ENCODE measurements at places on chromosomes 5 and 9.
A peak's percentile ranks its signal among the peaks of the same experiment; 100 is the strongest.

DNA sequence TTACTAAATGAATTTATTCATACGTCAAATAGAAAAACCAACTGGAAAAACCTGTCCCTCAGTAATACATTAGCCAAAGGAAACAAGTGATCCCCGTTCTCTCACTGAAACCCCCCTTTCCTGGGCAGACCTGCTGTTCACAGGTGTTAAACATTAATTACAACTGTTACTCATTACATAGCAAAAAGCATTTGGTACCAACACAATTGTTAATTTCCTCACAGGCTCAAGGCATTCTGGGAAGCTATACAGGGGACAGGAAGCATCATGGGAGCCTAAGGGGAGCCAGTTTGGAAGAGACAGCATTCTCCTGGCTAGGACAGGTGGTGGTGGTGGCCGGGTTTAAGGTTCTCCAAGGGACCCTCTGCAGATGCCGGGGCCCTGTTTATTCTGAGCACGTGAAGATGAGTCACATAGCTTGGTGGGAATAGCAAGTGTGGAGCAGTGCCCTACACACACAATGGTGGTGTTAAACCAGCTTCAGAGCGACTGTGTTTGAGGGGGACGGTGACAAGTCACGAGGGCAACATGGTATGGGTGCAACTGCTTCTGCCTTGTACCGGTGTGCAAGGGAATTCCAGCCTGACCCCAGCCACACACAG, 62.6 kb upstream of the SLC25A51 start:
- DNase-seq, result no peak

- DNase-seq, result no peak
Measured at GRCh38 chr5:74618106-74618505, 22.4 kb downstream of the ENC1 start.

DNA sequence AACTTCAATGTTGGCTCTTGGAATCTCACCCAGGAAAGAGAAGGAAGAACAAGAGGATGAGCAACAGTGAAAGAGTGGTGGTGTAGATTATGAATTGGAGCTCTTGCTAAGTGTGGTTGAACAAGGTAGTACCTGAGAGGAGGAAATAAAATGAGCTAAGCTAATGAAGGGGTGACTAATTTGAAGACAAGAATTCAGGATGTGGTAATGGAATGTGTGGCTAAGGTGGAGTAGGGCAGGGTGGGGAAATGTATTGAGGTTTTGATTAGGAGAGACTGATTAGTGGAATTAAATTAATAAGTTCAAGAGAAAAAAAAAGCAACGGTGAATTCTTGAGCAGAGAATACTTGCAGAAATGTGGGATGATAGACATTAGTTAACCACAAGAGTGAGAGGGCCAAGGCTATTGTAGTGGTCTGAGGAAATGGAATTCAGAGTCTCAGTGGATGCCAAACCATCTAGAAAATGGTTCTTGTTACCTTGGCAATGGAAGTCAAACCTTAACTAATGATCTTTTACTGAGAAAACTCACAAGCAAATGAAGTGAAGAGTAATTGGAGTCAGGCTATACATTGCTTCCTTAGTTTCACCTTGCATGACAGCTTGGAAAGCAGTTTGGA, 648.3 kb upstream of the ZNF608 start:
- DNase-seq, result no peak

DNA sequence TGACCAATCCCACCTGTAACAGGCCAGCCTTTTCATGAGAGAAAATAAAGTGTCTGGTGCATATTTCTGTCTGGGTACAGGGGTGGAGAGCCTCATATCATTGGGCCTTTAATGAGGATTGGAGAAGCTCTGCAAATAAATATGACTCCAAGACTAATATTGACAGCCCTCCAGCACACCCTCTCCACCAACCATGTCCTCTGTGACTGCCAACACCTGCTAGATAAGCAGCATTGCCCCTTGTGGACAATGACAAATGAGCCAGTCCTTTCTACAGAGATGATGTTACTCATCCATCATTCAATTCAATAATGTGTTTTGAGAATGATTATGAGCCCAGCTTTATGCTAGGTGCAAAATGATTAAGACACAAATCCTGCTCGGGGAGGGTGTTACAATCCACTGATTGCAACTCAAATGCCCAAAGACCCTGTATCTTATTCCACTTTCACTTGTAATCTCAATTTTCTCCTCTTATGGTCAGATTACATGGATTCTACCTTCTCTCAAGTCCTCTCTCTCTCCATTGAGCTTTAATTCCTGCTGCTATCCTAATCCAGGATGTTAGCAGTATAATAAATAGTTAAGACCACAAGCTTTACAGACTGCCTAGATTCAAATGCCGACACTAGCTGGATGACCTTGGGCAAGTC, 2.1 kb upstream of the GFRA3 start:
- DNase-seq, result no peak

DNA sequence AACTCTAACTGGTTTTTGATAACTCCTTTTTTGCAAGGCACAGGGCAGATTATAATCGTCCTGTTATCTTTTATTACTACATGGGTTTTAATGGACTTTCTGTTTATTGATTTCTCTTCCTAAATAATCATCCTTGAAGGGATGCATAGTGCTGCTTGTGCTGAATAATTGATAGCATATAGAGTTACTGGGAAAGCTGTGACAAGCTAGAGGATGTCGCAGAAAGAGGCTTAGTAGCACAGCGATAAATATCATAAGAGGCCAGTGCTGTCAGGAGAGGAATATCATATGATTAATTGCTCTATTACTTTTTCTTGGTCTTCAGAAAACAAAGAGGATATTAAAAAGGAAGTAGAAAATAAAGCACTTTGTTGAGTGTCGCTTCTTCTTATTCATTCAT, 1007.1 kb upstream of the ACO1 start:
- no peak for DNase-seq

- no peak for DNase-seq
Measured at GRCh38 chr5:168939156-168939800, 360.1 kb upstream of the PANK3 start.

GRCh38 chr5:58021466-58021865, 438.4 kb downstream of the PLK2 start:
- no peak for DNase-seq

DNA sequence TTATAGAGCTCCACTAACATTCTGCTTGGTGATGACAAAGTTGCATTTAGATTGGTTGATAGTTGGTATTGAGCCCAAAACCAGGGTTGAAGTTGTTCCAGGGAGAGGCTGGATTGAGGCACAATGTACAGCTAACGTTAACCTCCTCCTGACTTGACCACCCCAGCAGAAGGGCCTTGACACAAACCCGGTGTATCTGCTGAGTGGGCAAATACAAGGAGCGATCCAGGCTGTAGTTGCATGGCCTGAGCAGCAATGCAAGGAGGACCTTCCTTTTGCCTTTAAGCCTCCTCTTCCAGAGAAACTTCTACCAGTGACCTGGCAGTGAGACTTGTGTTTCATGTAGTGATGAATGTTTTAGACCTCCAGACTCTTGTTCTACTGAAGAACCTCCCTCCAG, 66.2 kb upstream of the GAS1 start:
- DNase-seq, result no peak

DNA sequence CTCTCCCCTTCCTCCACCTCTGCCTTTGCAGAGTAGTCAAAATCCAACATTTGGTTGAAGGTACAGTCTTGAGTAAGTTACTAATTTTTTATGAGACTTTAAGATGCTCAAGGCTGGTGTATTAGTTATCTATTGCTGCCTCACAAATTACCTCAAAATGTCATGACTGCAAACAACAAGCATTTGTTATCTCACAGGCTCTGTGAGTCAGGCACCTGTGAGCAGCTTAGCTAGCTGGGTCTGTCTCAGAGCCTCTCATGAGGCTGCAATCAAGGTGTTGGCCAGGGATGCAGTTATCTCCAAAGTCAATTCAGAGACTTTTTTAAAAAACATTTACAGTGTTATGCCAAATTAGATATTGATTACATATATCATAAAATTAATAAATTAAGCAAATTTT, 371.3 kb upstream of the RGMB start:
- no peak for DNase-seq

GRCh38 chr5:109408991-109409843, 557 bp downstream of the PJA2 start:
- DNase-seq, result peak; percentile 66

DNA sequence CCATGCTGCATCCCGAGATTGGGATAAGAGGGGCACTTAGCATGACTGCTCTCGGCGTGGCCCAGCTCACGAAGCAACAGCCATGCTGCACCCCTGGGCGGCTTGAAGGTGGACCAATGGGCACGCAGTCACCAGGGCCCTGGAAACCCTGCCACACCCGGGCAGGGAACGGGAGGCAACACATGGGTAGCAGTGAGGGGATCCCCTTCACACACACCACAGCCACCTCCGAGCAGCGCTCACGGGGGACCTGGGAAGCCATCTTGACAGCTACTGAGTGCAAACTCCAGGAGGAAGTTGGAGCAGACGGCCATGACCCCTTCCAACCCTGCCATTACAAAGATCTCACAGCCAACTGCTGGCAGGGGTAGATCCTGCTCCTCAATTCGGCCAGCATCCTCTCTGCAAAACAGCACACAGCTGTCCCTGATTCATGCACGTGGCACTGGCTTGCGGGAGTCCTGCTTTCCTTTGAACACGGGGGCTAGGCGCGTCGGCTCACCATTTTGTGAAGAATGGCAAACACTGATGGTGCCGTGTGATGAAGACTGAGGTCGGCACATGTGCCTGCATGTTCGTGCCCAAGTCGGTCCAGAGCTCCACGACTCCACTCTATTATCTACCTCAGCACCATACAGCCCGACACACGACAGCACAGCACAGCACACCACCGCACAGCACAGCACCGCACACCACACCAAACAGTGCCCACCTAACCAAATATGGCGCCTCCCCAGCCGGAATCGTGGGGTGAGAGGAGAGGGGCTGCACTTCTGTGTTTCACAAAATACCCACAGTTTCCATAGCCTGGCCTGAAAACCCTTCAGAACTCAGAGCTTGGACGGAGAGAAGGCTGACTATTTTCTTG, 5.0 kb downstream of the UBAC1 start:
- DNase-seq, result no peak

GRCh38 chr5:87099968-87100367, 167.7 kb upstream of the RASA1 start:
- no peak for DNase-seq

GRCh38 chr5:38163636-38164237, 94.6 kb upstream of the EGFLAM start:
- no peak for DNase-seq

DNA sequence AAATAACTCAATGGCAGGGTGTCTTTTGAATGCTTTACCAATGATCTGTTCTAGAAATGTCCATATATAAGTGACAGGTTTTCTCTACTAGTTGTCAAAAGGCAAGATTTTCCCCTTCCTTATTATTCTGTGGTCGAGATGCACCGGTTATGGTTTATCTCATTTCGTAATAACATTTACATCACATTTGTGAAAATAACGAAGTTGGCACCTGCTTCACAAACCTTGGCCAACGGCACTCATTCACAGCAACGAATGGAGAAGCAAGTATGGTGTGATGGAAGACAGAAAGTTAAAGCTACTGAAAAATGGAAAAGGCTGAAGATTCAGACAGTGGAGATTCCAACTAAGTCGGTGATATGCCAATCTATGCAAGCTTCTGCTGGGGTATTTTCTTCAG, 235.8 kb downstream of the KCTD16 start:
- no peak for DNase-seq

DNA sequence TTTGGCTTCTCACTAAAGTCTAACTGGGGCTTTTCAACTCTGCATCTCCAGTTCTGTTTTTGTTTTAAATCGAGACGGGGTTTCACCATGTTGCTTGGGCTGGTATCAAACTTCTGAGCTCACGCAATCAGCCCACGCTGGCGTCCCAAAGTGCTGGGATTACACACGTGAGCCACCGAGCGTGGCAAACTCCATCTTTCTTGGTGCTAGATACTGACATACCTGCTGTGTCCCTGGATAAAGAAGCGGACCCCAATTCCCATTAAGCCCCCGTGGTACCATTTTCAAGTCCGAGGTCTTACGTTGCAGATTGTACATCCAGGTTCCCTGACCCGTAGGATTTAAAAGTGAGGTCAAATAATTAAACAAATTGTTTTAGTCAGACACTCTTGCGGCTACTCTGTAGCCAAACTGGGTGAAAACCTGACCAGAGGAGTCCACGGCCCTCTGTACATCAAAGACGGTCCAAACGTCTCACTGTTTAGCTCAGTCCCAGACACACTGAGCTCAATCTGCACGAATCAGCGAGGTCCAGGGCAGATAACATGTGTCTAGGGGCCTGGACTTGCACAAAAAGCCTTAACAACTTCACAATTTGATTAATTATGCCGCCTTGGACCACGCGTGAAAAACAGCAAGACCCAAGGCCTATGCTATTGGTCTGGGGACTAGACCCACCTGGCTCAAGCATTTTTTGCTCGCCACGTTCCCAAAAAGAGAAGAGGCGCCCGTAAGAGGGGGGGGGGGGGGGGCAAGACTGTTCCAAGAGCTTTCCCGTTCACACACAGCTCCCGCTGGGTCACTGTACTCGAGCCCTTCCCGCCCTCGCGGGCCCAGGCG, 727 bp upstream of the DNAJA1 start:
- no peak for DNase-seq

GRCh38 chr5:352639-353611, 31.4 kb downstream of the AHRR start:
- DNase-seq, result no peak

DNA sequence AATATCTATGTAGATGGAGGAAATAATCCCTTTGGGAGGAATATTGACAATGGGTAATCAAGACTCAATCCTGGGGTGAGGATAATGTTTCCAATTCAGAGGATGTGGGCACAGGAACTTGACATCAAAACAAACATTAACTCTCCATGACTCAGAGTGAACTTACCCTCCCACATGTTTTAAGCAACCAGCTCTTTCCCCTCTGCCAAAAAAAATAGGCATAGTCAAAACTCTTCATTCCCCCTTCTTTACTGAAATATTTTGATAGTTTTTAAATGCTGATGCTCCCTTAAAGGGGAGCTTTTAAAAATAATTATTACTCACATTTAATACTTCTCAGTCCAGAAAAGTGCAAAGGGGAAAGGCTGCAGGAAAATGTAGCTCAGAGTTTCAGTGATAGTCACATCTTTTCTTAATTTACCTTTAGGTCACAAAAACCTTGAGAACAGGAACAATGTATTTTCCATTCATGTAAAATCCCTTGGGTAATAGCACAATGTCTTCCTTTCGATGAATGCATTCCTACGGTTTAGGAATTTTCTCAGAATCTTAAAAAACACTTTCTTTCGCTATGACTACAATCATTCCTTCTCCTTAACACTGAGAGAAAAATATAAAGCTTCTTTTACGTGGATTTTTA, 298.4 kb upstream of the GRAMD2B start:
- no peak for DNase-seq

DNA sequence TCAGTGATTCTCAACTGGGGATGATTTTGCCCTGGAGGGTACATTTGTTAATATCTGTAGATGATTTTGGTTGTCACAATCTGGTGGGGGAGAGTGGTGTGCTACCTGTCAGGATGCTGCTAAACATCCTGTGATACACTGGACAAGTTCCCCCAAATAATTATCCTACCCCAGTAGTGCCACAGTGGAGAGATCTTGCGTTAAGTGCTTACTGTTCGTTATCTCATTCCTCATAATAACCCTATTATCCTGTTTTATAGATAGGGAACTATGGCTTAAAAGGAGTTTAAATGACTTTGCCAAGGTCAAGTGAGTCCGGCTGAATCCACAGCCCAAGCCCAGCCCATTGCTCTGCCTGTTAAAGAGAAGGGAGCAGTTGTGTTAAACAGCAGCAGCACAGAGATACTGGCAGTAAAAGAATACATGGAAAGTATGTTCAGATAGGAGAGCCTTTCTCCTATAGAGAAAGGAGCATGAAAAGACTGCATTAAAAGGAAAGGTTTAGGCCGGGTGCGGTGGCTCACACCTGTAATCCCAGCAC, 15.4 kb downstream of the CNOT8 start:
- no peak for DNase-seq

GRCh38 chr9:4238522-4238921, 61.3 kb downstream of the GLIS3 start:
- no peak for DNase-seq

Data from stimulated activated CD8-positive, alpha-beta memory T cell treated with anti-CD3 and anti-CD28 coated beads, Interleukin-2, amount 100 ng/mL, for 1 hour (primary cell).